Left lung (tissue), 14 donors: ENCODE measurements at places on chromosomes 16 and 17.

GRCh38 chr16:22327446-22327775, 30.2 kb downstream of the POLR3E start:
- no peak for DNase-seq

DNA sequence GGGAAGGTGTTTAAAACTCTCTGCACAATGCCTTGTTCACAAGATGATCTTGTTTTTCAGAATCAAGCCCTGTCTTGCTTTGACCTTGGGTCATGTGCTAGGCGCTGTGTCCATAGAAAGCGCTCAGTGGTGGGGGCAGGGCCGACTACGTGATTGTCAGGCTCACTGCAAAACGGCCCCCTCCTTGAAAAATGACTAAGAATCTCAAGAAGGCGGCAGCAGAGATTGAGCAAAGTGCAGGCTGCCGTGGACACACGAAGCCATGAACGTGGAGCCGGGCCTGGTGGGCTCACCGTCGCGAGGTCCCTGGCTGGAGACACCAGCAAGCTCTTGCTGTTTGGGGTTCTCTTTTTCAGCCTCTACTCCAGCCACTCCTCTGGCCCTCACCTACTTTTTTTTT, 10.2 kb downstream of the ATP2C2 start:
- DNase-seq: no peak

GRCh38 chr17:40295488-40296436, 8.1 kb downstream of the CDC6 start:
- DNase-seq: no peak

GRCh38 chr16:65312795-65313194, 190.9 kb upstream of the CDH11 start:
- no peak for DNase-seq

DNA sequence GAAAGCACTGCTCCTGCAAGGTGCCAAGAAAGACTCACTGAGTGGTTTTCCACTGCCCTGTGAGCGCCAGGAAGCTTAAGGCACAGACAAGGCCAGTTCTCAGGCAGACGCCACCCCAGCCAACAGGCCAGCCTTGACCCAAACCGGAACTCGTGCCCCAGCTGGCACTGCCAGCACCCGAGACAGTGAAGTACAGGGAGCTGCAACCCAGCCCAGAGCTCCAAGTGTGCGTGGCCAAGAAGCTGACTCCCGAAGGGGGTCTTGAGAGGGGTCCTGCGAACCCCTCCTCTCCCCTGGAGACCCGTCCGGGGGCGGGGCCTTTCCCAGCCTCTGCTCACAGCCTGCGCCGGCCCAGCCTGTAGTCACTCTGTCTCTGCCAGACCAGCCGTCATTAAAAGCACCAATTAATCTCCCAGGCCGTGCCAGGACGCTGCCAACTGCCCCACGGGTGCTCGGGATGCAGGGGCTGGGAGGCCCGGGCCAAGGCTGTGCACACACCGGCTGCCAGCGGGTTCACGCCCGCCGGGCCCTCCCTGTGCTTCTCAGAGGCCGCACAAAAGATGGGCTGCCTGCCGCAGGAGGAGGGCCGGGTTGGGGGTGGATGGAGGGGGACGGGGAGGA, 4.4 kb upstream of the SOX8 start:
- DNase-seq: no peak

DNA sequence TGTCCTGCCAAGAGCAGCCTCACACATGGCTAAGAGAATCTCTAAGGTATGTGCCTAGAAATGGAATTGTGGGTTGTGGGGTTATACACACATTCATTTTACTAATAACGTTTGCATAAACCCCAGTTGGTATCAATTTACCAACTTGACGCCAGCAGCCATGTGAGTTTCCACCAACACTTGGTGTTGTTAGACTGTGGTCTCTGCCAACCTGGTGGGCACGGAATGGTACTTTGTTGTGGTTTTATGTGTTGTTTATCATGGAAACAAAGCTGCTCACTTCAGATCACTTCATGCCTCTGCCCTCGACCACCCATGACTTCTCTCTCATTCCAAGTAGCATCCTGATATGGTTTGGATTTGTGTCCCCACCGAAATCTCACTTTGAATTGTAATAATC, 152.0 kb upstream of the CDC42EP4 start:
- DNase-seq: no peak

GRCh38 chr17:28573521-28573920, 2.2 kb upstream of the PIGS start:
- DNase-seq: no peak

DNA sequence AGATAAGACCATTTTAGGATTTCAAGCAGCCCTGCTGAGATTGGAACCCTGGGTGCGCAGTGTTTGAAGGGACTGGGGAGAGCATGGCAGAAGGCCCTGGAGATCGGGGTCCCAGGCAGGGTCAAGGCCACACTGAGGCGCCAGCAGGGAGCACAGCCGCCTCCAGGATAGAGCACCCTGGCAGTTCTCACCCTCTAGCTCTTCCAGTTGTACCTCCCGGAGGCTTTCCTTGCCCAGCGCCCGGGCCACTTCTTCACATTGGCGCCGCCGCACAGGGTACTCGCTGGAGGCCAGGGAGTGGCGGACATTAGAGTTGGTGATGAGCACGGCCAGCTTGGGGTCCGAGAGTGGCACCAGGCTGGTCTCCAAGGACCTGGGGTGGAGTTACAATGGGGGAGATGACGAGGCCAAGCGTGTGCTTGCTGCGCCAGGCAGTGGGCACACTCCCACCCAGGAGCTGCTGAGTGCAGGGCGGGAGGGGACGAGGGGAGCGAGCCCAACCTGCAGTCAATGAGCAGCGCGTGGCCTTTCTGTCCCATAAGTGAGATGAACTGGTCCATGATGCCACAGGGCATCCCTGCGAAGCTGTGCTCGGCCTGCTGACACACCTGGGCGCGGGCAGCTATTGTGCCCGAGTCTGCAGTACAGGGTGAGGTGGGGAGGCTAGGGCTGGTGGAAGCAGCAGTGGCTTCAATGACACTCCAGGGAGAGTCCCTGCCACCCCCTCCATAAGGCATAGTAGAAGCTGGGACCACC, 2.3 kb downstream of the GALK1 start:
- DNase-seq: no peak
